Hematopoietic multipotent progenitor cell treated with erythropoietin and hydrocortisone succinate and interleukin-3 and kit ligand, for 15 days (in vitro differentiated cells): ENCODE measurements at places on chromosomes 3 and 15.

DNA sequence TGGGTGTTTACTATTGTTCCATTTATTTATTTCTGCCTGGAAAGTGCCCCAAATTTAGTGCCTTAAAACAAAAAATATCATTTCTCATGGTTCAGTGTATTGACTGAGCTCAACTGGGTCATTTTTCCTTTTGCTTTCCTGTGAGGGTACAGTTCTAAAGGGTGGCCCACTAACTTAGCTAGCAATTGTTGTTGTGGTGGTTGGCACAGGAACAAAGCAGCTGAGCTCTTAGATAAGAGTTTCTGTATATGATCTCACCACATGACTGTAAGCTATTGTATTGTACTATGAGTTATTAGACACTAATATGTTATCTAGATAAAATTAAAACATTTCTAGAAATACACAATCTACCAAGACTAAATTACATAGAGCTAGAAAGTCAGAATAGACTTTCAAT is 1283.7 kb downstream of the OTOL1 start:
- DNase-seq = no peak

GRCh38 chr3:108849075-108849474 is 26.5 kb downstream of the TRAT1 start:
- no peak for DNase-seq

- no peak for DNase-seq
These were observed 12.4 kb upstream of the CD47 start for GRCh38 chr3:108103040-108103751.

- DNase-seq = no peak
These were observed 484.2 kb downstream of the MECOM start for GRCh38 chr3:169179321-169179720.
